ENCODE measurements at places on chromosomes 12 and 14.

DNA sequence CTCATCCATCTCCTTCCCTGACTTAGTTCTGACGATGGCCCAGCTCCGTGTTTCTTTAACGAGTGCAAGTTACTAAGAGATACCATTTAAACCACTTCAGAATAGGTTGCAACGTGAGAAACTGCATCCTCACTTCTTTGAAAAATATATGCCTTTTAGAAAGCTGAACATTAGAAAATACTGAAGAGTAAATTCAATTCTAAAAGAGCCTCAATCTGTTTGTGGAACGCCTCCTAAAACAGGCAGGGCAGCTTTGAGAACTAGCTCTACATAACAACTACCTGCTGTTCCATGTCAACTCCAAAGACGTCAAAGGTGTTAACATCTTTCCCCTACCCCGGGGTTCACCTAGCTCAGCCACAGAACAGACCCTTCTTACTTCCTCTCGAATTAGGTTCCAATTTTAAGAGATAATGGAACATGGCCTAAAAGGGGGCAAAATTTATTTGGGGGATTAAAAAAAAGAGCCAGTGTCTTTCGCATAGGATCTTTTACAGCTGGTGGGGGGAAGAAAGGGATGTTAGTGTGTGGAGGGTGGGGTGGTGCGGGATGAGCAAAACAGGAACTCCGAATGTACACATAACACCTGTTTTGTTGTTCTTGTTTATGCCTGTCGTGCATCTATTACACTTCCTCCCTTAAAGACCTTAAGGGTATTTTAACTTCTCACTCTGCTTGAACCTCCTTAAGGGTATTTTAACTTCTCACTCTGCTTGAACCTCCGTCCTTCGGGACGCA lies 3.3 kb downstream of the BHLHE41 start:
- H3K36me3 ChIP-seq = no peaks in the 10 kb centered on the region
- no peak for DNase-seq
- peak overlapping the region; percentile 66 for H3K4me3 ChIP-seq
- peaks cover 48% of the 10 kb centered on the region for H3K27me3 ChIP-seq

DNA sequence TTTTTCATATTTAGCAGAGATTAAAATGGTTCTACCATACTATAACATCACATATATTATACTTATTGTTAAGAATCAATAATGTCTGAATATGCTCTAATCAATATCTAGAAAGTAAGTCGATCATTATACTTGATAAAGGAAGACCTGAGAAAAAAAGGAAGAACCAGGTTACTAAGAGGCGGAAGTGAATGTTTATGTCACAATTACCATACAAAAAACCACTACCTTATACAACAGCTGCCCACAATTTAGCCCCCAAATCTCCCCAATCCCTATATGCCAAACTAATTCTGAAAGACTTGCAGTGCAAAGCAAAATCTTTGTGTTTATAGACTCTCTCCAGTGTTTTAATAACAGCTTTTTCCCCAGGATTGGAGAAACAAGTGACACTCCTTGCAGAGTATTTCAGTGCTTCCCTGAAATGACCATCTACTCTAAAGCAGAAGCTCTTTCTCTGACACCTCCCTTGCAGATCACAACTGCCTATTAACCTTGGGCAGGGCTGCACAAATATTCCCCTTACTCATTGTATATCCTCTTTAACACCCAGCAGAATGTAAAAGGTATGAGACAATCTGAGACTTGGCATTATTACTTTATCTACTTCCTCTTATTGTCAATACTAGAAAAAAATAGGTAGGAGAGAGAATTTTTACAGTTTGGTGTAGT lies 12.7 kb upstream of the SLC2A3 start:
- H3K27me3 ChIP-seq = no peaks in the 10 kb centered on the region
- no peak overlapping the region for H3K4me3 ChIP-seq
- DNase-seq = no peak
- no peaks in the 10 kb centered on the region for H3K36me3 ChIP-seq
- H3K27ac ChIP-seq = no peak overlapping the region

- no peaks in the 10 kb centered on the region for H3K27me3 ChIP-seq
- DNase-seq = no peak
- no peak overlapping the region for H3K4me3 ChIP-seq
- no peaks in the 10 kb centered on the region for H3K4me1 ChIP-seq
- H3K36me3 ChIP-seq = no peaks in the 10 kb centered on the region
- no peak overlapping the region for H3K27ac ChIP-seq
These were observed 235.7 kb upstream of the PWP1 start for GRCh38 chr12:107449891-107450290.

- no peaks in the 10 kb centered on the region for H3K4me1 ChIP-seq
- no peaks in the 10 kb centered on the region for H3K36me3 ChIP-seq
- no peak overlapping the region for H3K4me3 ChIP-seq
- no peak for DNase-seq
- H3K27ac ChIP-seq = no peak overlapping the region
These were observed 115.4 kb upstream of the MYL2 start for GRCh38 chr12:111035578-111036301.
